ENCODE measurements at places on chromosomes 2 and 18.
A peak's percentile ranks its signal among the peaks of the same experiment; 100 is the strongest.

GRCh38 chr2:186477790-186478189 lies 8.3 kb upstream of the ZC3H15 start:
- DNase-seq: no peak

GRCh38 chr18:70365361-70365760 lies 76.5 kb downstream of the SOCS6 start:
- DNase-seq: no peak

DNA sequence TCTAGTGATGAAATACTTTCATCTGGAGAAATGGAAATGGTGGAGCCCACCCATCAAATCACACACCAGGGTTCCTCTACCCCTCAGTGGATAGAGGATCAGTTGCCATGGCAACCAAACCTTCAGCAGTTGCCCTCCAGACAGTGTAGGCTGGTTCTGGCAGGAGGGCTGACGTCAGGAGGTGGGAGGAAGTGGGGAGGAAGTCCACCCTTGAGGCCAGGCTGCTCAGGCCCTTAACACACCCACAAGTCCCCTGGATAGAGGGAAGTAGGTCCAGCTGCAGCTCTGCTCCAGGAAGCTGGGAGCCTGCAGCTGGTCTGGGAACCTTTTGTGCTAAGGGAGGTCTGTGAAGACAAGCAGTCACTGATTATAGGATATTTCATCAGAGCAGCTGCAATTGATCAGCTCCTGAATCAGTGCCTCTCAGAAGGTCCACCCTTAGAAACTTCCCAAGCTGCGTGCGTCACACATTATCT lies 186.6 kb downstream of the MTX2 start:
- peak; percentile 81 for DNase-seq

DNA sequence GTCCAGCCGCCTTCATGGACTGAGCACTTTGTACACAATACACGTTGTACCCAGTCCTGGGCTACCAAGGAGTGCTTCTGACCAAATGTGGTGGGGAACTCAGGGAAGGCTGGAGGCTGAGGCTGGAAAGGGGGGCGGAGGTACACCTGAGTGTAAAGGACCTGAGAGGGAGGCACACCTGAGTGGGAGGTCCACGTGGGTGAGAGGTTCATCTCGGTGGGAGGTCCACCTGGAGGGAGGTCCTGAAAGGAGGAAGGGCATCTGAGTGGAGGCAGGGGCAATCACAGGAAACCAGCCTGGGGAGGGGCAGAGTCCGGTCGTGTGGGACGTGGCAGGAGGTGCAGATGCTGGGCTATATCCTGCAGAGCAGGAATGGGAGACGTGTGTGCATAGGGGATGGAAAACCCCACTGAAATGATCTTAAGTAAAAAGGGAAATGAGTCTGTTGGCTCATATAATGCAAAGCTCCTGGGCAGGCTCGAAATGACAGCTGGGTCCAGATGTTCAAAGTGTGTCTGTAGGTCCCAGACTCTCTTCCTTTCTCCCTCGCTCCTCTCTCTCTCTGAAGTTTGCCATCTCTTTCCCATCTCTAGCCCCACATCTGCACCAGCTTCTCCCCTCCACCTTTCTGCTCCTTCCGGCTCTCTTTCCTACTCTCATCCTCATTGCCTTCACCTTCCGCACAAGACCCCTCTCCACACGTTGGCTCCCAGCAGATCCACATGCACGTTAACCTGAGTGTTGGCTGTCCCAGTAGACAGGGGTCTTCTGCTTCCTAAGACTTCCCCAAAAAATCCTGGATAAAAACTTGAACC lies 137.7 kb downstream of the PXDN start:
- DNase-seq: no peak

- no peak for DNase-seq
Measured at GRCh38 chr2:130135692-130136541, 6.9 kb upstream of the POTEF start.

DNA sequence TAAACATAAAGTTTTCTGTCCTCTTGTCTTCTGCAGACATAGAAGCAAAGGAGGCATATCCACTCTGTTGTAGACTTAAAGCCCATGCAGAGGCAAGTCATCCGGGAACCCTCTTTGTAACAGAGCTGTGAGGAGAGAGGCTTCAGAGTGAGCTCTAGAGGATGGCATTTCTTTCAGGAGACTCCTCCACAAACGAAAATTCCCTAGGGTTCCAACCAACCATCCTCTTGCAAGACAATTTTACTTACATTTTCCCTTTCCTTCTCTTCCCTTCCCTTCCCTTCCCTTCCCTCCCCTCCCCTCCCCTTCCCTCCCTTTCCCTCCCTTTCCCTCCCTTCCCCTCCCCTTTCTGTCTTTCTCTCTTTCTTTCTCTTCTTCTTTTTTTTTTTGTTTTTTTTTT lies 446.3 kb upstream of the MAP2 start:
- no peak for DNase-seq

- DNase-seq: no peak
Measured at GRCh38 chr2:203869223-203870042, 1.9 kb downstream of the CTLA4 start.

- DNase-seq: no peak
Measured at GRCh38 chr2:5713101-5713500, 20.9 kb downstream of the SOX11 start.

- DNase-seq: no peak
Measured at GRCh38 chr2:155115846-155116245, 417.4 kb downstream of the KCNJ3 start.

DNA sequence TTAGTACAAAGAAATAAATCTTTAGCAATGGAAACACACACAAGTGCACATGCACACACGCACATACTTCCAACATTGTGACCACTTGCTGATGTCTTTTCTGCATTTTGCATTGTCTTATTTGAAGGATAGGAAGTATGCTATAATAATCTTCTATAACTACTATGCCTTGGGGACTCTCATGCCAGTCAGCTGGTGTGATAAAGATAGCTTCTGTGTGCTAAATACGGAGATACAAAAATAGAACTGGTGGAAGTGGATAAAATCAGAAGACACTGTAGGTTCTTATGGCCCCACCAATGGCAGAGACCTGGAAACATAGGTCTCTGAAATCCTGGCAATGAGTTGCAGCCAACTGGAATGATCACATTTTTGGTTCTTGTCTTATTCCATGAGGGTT lies 31.5 kb upstream of the RASGRP3 start:
- DNase-seq: no peak

- no peak for DNase-seq
Measured at GRCh38 chr2:214504599-214505376, 93.9 kb downstream of the VWC2L start.

- DNase-seq: no peak
Measured at GRCh38 chr2:31811482-31811881, 199.3 kb downstream of the MEMO1 start.

DNA sequence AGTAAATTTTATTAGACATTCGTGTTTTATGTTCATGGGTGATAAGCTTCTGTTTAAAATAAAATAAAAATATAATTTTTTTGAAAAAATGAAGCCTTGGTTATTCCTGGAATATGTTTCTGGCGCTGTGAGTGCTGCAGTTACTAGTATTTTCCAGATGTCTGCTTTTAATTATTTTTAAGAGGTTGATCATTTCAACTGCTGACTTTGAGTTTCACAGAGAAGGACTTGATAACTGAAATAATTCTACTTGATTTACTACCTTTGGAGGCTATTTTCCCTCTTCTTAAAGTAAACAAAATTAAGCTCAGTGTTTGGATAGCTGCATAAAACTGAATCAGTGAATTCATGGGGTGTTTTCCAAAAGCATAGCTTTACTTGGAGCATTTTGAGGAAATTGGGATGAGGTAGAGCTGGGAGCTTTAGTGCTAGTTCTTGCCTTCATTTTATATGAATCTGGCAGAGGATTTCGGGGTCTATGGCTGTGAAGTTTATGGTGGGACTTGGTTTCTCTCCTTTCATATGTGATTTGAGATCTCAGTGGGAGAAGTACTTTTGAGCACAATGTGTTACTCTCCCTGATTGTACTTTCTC lies 666.5 kb downstream of the DCDC2C start:
- DNase-seq: no peak

GRCh38 chr2:233250985-233251305 lies 528 bp upstream of the ATG16L1 start:
- DNase-seq: no peak

- DNase-seq: no peak
Measured at GRCh38 chr18:9730786-9731185, 22.7 kb downstream of the RAB31 start.

DNA sequence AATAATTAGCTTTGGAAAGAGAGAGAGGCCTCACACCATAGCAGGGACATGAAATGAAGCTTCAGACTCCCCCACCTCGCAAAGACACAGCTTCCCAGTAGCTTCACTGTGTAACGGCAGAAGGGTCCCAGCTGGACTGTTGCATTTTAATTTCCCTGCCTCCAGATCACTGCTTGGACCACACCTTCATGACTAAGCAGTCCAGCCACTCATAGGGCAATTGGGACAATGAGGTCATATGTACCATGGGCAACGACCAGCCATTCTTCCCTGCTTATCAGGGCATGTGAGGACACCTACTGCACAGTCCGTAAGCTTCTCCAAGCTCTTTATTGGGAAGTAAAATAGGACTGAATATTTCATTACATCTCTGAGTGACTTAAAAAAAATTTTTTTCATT lies 183.0 kb downstream of the MREG start:
- peak; percentile 90 for DNase-seq

DNA sequence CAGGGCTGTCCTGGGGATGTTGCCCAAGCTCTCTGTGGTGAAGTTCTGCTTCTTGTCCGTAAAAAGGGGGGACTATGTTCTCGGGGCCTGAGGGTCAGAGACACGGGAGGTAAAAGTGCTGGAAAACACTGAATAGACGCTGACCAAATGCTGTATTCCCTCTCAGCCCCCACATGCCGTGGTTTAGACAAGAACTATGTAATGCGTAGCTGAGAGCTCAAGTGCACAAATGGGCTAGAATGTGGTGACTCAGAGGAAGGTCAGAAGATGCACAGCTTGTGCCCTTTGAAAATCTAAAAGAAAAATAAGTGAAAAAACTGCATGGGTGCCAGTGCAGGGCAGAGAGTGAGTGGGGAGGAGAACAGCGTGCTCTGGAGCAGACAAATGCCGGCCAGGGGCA lies 80.3 kb upstream of the MAP4K4 start:
- DNase-seq: peak; percentile 35

- DNase-seq: peak; percentile 71
Measured at GRCh38 chr2:98912221-98912851, 23.7 kb downstream of the CRACDL start.

GRCh38 chr2:162298669-162299335 lies 19.7 kb downstream of the IFIH1 start:
- DNase-seq: no peak

GRCh38 chr2:239642406-239643004 lies 241.7 kb upstream of the HDAC4 start:
- DNase-seq: no peak
